Glomerular endothelial cell (primary cell): ENCODE measurements at places on chromosomes 13 and 19. TPM values are rescaled to one million over a fixed set of nuclear protein-coding genes. Genes with fewer than 3 reads are reported as not detected.

GRCh38 chr19:29840066-29840950 is 28.5 kb downstream of the CCNE1 start:
- DNase-seq, result no peak

Gene SYNE4
- not detected in 2 replicates for total RNA-seq

DNA sequence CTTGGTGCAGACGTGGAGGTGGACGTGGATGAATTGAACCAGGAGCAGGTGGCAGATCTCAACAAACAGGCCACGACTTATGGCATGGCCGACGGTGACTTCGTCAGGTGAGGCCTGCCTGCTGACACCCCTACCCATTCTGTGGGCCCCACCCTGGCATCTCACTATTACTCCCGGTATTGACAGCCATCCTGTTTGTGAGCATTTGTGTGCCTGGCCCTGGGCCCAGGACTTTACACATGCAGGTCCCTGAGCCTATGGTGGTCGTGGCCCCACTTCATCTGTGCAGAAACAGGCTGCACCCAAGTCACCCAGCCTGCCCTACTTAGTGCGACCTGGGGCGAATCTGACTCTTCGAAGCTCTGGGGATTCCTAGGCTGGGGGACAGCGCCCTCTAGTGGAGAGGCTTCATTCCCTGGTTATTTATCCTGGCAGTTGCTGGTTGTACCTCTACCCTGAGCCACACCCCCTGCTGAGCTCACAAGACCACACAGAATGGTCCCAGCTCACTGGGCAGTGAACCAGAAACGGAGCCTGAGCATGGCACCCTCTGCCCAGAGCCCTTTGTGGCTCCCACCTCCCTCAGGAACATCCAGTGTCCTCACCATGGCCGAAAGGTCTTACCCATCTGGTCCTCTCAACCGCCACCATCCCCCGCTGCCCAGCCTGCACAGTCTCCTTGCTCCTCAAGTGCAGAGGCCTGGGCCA is 16.9 kb downstream of the ZNF296 start:
- DNase-seq, result peak; percentile 44

DNA sequence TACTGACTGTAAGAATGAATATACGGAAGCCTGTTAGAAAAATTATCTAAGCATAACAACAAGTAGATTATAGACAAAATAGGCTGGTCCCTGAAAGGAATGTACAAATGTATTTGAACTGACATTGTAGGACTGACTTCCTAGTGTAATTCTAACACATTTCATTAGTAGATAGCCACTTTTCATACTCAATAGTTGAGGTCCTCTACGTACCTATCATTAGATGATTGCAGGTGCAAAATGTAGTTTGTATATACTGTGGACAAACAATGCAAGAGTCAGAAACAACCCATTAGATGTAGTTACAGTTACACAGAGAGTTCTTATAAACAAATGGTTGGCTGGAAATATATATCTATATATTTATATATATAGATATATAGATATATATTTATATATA is 402.3 kb upstream of the SLITRK6 start:
- DNase-seq, result no peak

DNA sequence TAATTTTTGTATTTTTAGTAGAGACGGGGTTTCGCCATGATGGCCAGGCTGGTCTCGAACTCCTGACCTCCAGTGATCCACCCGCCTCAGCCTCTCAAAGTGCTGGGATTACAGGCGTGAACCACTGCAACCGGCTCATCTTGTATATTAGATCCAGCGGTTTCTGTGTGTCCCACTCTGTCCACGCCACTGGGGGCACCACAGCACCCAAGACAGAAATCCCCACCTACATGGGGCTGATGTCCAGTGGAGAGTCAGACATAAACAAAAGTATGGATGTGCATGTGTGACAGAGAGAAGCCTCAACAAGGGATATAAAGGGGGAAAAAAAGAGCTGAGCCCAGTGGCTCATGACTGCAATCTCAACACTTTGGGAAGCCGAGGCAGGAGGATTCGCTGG is 65.8 kb upstream of the ADGRE5 start:
- DNase-seq, result no peak
